Lower lobe of right lung (tissue), 2 donors: ENCODE measurements at places on chromosomes 11 and 22. TPM values are rescaled to one million over a fixed set of nuclear protein-coding genes. Genes with fewer than 3 reads are reported as not detected.
A peak's percentile ranks its signal among the peaks of the same experiment; 100 is the strongest.

GRCh38 chr11:75103380-75104026, 6.8 kb upstream of the OR2AT4 start:
- H3K27me3 ChIP-seq = no peaks in the 10 kb centered on the region
- no peaks in the 10 kb centered on the region for H3K4me1 ChIP-seq
- H3K36me3 ChIP-seq = no peaks in the 10 kb centered on the region
- H3K27ac ChIP-seq = no peak overlapping the region

The PDXP gene
- total RNA-seq = 3.9 TPM

- no peak overlapping the region for H3K4me3 ChIP-seq
- H3K27me3 ChIP-seq = no peaks in the 10 kb centered on the region
- no peak overlapping the region for H3K27ac ChIP-seq
- no peaks in the 10 kb centered on the region for H3K36me3 ChIP-seq
- no peak for DNase-seq
Measured at GRCh38 chr11:103958475-103959215, 77.8 kb upstream of the DDI1 start.

DNA sequence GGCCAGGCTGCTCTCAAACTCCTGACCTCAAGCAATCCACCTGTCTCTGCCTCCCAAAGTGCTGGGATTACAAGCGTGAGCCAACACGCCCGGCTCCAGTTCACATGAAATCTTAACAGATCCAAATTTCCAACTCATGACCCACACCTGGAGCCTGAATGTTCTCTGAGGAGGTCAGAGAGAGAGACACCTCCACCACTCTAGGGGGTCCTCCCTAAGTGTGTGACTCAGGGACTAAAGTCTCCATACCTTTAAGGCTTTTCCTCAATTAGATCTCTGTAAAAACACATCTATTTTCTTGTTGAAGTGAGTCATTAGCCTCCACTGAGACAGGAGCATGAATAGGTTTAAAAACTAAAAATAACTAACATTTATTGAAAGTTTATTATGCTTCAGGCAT, 376.4 kb downstream of the CADM1 start:
- H3K4me1 ChIP-seq = no peaks in the 10 kb centered on the region
- H3K27ac ChIP-seq = no peak overlapping the region
- DNase-seq = no peak
- no peak overlapping the region for H3K4me3 ChIP-seq
- no peaks in the 10 kb centered on the region for H3K36me3 ChIP-seq

- DNase-seq = peak; percentile 73
- H3K27ac ChIP-seq = peak overlapping the region; percentile 93
- H3K27me3 ChIP-seq = no peaks in the 10 kb centered on the region
- peaks cover 99% of the 10 kb centered on the region for H3K4me1 ChIP-seq
- peak overlapping the region; percentile 45 for H3K4me3 ChIP-seq
Measured at GRCh38 chr11:67276781-67277230, 10.5 kb downstream of the GRK2 start.

- H3K27ac ChIP-seq = no peak overlapping the region
- no peaks in the 10 kb centered on the region for H3K27me3 ChIP-seq
- H3K36me3 ChIP-seq = peaks cover 26% of the 10 kb centered on the region
- DNase-seq = no peak
- H3K4me1 ChIP-seq = peaks cover 33% of the 10 kb centered on the region
Measured at GRCh38 chr11:11430431-11430830, 77.4 kb upstream of the CSNK2A3 start.

DNA sequence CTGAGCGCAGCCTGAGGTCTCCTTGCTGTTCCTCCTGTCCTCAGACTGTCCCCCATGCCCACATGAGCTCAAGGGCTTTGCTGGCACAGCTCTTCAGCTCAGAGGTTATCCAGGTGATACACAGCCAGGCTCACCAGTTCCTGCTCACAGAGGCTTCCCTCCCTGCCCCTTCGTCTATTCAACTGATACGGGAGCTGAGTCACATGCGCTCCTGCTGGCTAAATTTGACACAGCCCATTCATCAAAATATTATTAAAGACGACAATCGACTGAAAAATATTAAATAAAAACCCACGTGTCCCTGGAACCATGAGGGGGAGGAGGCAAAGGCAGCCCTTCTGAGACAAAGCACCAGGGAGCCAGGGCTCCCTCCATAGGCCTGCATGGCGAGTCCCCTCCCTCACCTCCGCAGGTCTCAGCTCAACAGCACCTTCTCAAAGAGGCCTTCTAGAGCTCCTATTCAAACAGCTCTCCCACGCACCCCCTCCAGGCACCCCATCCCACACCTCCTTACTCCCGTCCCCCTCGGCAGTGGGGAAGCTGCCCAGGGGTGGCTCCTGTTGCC, 40.5 kb downstream of the DUSP8 start:
- no peak for DNase-seq
- H3K36me3 ChIP-seq = peaks cover 37% of the 10 kb centered on the region
- no peaks in the 10 kb centered on the region for H3K27me3 ChIP-seq
- H3K27ac ChIP-seq = no peak overlapping the region
- H3K4me3 ChIP-seq = no peak overlapping the region

The TMPRSS13 gene
- 7.0 TPM for total RNA-seq

The MAP6 gene
- 10.8 TPM for total RNA-seq

- no peak overlapping the region for H3K4me3 ChIP-seq
- DNase-seq = no peak
- H3K36me3 ChIP-seq = no peaks in the 10 kb centered on the region
Measured at GRCh38 chr11:27558401-27558800, 51.8 kb upstream of the LIN7C start.

GRCh38 chr22:32720924-32721323, 80.6 kb upstream of the TIMP3 start:
- no peaks in the 10 kb centered on the region for H3K36me3 ChIP-seq
- DNase-seq = no peak
- H3K4me3 ChIP-seq = no peak overlapping the region
- no peak overlapping the region for H3K27ac ChIP-seq
- no peaks in the 10 kb centered on the region for H3K27me3 ChIP-seq

GRCh38 chr11:99246199-99246598, 225.4 kb downstream of the CNTN5 start:
- no peaks in the 10 kb centered on the region for H3K4me1 ChIP-seq
- no peak overlapping the region for H3K4me3 ChIP-seq
- H3K27ac ChIP-seq = no peak overlapping the region
- no peaks in the 10 kb centered on the region for H3K36me3 ChIP-seq

DNA sequence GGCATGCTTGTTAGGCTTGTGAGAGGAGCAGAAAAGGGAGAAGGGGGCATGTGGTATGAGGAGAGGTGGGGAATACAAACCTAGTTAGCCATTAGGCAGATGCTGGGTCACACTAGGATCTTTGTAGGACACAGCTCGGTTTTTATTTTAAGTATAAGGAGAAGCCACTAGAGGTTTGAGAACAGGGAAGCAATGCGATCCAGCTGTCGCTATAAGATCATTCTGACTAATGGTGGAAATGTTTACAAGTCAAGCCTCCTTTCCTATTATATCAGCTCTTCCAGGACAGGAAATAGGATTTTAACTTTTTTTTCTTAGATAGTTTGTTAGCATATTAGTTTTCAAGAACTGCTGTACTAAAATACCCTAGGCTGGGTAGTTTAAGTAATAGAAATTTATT, 609.9 kb downstream of the INSC start:
- no peak overlapping the region for H3K27ac ChIP-seq
- H3K36me3 ChIP-seq = no peaks in the 10 kb centered on the region
- H3K4me1 ChIP-seq = no peaks in the 10 kb centered on the region
- DNase-seq = no peak
- no peak overlapping the region for H3K4me3 ChIP-seq

- DNase-seq = peak; percentile 45
- no peak overlapping the region for H3K4me3 ChIP-seq
- H3K27me3 ChIP-seq = no peaks in the 10 kb centered on the region
Measured at GRCh38 chr11:65410936-65411680, 11.5 kb upstream of the NEAT1 start.

GRCh38 chr22:50261615-50262459, at the start of gene MAPK12:
MAPK12 (minus strand) TSS chr22:50261683; CDS start chr22:50261509, 174 bp downstream.
- H3K36me3 ChIP-seq = peaks cover 6% of the 10 kb centered on the region
- no peak within 1 kb of the TSS for H3K27ac ChIP-seq
- DNase-seq = no peak
- peak within 1 kb of the TSS; percentile 57 for H3K4me3 ChIP-seq
- peaks cover 16% of the 10 kb centered on the region for H3K4me1 ChIP-seq
- H3K27me3 ChIP-seq = peaks cover 25% of the 10 kb centered on the region

GRCh38 chr11:94885581-94885980, 87.8 kb downstream of the CWC15 start:
- no peaks in the 10 kb centered on the region for H3K4me1 ChIP-seq
- H3K27me3 ChIP-seq = no peaks in the 10 kb centered on the region
- H3K4me3 ChIP-seq = no peak overlapping the region
- no peak overlapping the region for H3K27ac ChIP-seq
